ENCODE measurements at places on chromosomes 16 and 17. TPM values are rescaled to one million over a fixed set of nuclear protein-coding genes. Genes with fewer than 3 reads are reported as not detected.

CLEC16A gene
- 17.3 TPM for total RNA-seq

- DNase-seq = peak; percentile 28
These were observed 407 bp downstream of the MCRIP1 start for GRCh38 chr17:81832608-81833159.

ARL16 gene
- total RNA-seq = 45.6 TPM

IRF8 gene
- 0.12 TPM for total RNA-seq

DNA sequence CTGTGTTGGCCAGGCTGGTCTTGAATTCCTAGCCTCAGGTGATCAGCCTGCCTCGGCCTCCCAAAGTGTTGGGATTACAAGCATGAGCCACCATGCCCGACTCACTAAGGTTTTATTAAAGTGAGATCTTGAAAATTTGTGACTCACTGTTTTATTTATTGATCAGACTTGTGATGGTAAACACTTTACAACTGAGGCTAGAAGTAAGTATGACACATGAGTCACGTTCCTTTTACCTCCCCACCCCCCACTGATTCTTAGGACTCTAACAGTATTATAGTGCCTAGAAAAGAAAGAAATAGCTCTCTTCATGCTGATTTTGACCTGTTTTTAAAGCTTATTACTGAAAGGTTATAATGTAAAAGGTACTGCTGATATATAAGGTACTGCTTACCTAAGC, 160.6 kb downstream of the TANC2 start:
- DNase-seq = no peak

GRCh38 chr16:11093572-11094074, 149.3 kb downstream of the CLEC16A start:
- no peak for DNase-seq

GCGR gene
- total RNA-seq = not detected

LITAFD gene
- not detected for total RNA-seq

PRCD gene
- not detected for total RNA-seq

DNA sequence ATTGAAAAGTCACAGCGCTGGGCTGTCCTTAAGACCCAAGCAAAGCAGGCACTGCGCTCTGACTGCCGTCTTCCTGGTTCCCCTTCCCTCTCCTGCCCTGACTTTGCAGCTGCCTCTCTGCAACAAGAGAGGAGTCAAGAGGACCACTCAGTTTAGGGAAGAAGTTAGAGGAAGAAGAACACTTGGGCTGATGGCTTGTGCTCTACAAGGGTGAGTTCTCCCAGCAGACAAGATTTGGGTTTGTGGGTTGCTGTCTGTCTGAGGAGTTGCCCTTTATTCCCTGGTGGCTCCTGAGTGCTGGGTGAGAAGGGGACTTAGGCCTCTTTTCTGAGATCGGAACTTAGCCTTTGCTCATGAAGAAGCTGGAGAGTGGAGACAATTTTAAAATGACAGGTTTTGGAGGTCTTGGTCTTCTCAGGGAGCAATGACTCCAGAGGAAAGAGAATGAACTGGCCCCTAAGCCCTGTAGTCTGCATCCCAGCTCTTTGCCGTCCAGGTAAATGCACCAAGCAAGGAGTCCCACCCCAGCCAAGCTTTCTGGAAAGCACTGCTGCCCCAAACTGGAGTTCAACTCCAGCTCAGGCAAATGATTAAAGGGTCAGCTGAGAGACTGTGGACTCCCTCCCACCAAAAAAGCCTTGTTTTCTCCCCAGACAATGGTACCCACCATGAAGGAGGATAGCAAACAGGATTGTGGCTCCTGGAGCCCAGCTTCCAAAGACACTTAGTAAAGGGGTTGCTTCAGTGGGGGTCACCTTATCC, 2.7 kb upstream of the HOXB9 start:
- no peak for DNase-seq

BCL6B gene
- total RNA-seq = not detected

GRCh38 chr16:4745274-4745569, 10.9 kb downstream of the DNAAF8 start:
- DNase-seq = no peak

NBR1 gene
- total RNA-seq = 81.9 TPM

GRCh38 chr16:81927561-81928185, 83.6 kb downstream of the SDR42E1 start:
- DNase-seq = no peak

GRCh38 chr17:50768346-50768761, 1.0 kb upstream of the ANKRD40CL start:
- DNase-seq = no peak

ITGA2B gene
- 0.05 TPM for total RNA-seq

- no peak for DNase-seq
These were observed 25.5 kb downstream of the COPZ2 start for GRCh38 chr17:48012151-48012520.

GRCh38 chr17:51650772-51651171, 390.4 kb downstream of the UTP18 start:
- DNase-seq = no peak

SCNN1G gene
- total RNA-seq = not detected

GRCh38 chr17:55845385-55845784, 94.5 kb downstream of the PCTP start:
- DNase-seq = no peak

DNA sequence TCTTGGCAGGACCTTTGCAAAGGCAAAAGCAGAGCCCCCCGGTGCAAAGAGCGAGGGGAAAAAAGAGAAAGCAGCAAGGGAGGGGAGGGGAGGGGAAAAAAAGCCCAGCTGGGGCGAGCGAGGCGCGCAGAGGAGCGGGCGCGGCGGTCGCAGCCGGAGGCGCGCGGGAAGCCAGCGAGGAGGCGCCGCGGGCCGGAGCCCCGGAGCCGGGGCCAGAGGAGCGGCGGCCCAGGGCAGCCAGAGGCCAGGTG, 129 bp downstream of the IRX5 start:
- DNase-seq = no peak

- peak; percentile 88 for DNase-seq
These were observed 4.7 kb downstream of the PDE6G start for GRCh38 chr17:81651692-81652091.

DNA sequence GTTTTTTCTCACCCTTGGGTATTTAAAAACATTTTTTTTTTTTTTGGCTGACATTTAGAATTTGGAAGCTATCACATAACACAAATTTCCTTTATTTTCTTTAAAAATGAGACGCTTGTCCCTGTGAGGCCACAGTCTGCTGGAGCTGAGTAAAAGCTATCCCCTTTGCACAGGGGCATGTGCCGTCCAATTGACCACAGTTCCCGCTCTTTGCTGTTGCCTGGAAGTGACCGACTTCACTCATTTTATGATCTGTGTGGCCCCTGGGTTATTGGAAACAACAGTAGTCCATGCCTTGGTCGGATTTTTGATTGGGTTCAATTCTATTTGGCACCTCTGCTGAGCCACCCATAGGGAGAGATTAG, 405.0 kb downstream of the CPPED1 start:
- DNase-seq = no peak

CHST5 gene
- total RNA-seq = not detected

ARL4D gene
- total RNA-seq = 7.1 TPM

GRCh38 chr17:75245011-75245410, 16.4 kb downstream of the GGA3 start:
- no peak for DNase-seq

- DNase-seq = peak; percentile 92
These were observed 4.2 kb upstream of the FBXL16 start for GRCh38 chr16:709566-710499.

GRCh38 chr17:56798916-56799315, 34.8 kb downstream of the C17orf67 start:
- peak; percentile 30 for DNase-seq

- peak; percentile 87 for DNase-seq
These were observed 19.8 kb upstream of the TANGO6 start for GRCh38 chr16:68823401-68824135.

ZNF785 gene
- not detected for total RNA-seq

DNA sequence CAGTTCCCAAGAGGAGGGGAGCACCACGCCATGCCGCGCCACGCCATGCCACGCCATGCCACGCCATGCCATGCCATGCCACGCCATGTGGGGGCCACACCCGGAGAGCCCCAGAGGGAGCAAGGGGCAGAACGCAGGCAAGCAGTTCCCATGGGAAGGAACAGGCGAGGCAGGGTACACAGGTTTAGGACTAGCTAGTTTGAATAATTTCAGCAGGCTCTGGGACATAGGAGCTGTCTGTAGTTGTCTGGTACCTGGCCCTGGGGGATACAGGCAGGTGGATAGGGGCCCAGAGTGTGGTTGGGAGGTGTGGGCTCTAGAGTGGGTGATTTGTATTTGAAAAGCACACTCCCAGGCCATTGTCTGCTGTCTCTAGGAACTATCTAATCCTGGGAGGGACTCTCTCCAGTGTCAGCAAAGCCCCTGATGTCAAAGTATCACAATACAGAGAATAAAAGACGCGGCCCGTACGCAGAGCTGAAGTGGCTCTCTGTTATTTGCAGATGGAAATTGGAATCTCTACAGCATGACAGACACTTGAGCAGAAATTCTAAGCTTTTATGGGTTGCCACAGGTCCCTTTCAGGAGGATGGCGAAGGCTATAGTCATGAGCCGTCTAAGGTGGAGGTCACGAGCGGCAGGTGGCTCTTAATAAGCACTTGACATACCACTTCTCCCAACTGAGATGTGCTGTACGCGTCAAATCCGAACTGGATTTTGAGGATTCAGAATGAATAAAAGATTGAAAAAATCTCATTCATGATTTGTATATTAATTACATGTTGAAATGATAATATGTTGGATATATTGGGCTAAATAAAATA, 220.8 kb upstream of the TNRC6C start:
- no peak for DNase-seq

DNA sequence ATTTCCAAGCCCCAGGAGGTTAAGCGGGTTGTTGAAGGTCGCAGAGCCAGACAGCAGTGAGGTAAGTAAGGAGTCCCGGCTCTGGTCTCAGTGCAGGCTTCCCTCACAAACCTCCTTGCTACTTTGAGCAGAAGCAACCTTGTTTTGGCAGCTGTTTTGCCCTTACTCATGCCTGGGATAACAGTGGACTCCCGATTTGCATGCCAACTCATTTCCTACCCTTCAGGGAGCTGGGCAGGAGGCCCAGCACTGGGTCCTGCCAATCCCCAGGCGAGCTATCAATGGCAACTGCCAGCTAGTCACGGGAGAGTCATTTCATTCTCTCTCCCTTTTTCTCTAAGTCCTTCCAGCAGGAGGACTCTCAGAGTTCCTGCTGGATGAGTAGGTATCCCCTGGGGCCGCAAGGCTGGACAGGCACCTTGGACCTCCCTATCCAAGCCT, 72.0 kb upstream of the KSR1 start:
- peak; percentile 98 for DNase-seq

IRX6 gene
- total RNA-seq = 0.26 TPM

Measured in A172 (cell line).